ENCODE measurements at places on chromosomes 13 and 19.

- no peak for DNase-seq
Measured at GRCh38 chr13:45951724-45952123, 100.2 kb upstream of the SIAH3 start.

GRCh38 chr19:58059003-58059670, at the start of gene ZNF135:
Gene ZNF135, plus strand, starts transcription at chr19:58059282. Its CDS starts 721 bp downstream, at chr19:58060003.
- DNase-seq, result peak; percentile 73

- DNase-seq, result no peak
Measured at GRCh38 chr13:110314516-110315245, 7.6 kb downstream of the COL4A2 start.

DNA sequence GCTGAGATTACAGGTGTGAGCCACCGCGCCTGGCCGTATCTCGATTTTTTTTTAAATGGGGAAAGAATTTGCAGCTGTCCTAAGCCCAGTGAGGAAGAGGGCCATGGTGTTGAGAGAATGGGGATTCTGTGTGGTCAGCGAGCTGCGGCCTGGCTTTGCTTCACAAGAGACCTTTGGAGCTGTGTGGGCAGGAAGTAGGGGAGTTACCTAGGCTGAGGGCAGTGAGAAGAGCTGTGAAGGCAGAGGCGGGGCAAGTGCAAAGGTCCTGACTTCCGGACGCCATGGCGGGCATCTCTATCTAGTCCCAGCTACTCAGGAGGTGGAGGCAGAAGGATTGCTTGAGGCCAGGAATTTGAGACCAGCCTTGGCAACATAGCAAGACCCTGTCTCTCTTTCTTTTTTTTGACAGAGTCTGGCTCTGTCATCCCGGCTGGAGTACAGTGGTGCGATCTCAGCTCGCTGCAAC, 4.9 kb downstream of the AP2A1 start:
- DNase-seq, result no peak

DNA sequence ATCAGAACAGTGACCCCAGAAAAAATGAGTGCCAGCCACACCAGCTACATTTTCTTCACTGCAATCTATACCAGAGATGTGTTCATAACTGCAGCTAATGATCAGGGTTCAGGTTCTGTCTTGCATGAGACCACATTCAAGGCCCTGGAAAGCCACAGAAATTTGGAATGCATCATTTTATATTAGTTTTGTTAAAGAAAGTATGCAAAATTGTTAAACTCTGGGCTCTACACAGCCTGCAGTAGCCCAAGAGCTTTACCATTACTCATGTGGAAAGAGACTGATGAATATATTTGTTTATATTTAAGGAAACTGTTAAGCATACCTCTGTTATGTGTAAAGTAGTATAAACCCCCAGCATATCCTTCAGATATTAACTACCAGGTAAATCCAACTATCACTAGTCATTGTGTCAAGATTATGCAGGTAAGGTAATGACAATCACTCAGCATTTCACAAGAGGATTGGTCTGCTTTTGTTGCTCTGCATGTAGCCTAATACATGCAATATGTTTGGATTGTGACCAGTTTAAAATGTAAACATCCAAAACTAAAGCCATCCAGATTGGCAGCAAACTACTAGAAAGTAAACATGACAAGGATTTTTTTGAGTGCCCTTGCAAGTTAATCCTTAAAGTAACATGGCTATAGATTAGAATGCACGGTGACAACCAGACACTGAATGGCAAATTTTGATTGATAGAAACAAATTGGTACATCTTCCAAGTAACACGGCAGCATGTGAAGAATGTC, 429.1 kb upstream of the ARGLU1 start:
- no peak for DNase-seq

DNA sequence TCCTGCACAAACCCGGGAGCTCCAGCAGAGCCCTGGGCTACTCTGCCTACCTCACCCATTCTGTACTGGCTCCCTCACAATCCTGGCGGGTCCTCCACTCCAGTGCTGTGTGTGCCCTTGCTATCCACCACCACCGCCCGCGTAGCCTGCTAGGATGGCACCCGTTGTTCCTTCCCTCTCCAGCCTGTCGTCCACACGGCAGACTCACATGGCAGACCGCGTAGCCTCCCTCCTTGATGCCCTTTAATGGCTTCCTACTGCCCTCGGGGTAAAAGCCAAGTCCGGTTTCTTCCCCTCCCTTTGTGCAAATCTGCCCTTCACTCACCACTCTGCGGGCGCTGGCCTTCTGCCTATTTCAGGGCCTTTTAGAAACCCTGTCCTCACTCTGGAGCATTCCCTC, 106.6 kb downstream of the RAB20 start:
- no peak for DNase-seq

GRCh38 chr13:38399535-38399934, 49.9 kb downstream of the UFM1 start:
- no peak for DNase-seq

- DNase-seq, result no peak
Measured at GRCh38 chr19:804419-805165, 7.3 kb downstream of the PTBP1 start.

DNA sequence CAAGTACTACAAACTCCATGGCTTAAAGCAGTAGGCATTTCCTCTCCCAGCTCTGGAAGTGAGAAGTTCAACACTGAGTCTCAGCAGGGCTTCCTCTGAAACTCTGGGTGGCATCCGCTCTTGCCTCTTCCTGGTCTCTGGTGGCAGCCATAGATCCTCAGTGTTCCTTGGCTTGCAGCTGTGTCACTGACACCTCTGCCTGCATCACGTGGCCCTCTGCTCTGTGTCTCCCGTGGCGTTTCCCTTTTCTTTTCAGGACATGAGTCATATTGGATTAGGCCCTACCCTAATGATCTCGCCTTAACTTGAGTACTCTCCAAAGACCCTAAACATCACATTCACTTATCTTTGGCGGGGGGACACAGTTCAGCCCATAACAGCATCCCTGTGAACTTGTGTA, 466.7 kb downstream of the MYO16 start:
- no peak for DNase-seq

DNA sequence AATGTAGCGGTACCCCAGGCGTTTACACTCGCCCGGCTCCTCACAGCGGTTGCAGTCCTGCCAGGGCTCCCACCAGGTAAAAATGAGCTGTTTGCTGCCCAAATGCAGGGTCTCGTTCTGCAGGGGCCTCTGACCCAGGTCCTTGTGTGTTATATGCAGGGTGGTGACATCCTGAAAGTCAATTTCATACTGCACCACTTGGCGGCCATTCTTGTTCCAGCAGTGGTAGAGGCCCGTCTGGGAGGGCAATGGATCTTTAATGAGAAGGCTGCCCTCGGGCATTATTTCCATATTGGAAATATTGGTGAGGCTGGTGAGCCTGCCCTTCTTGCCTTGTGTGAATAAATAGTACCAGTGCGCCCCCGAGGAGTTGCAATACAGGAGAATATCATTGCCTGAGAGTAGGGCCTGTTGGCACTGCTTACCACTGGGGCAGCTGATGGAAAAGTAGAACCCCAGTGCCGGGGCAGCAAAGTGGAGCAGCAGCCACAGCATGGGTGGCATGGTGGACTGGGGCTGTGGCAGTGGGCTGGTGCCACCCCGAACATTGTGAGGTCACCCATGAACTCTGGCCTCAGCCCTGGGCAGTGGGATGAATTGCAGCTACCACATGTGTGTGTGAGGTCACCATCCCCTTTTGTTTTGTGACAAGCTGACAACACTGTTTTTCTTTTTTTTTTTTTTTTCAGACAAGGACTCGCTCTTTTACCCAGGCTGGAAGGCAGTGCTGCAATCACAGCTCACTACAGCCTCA, at the start of gene FAM187B:
Gene FAM187B, minus strand, starts transcription at position 563 of the 754 bp plus-strand sequence. Its CDS starts 59 bp downstream, at position 504.
- DNase-seq, result no peak
